ENCODE measurements at places on chromosomes 3 and 15.
A peak's percentile ranks its signal among the peaks of the same experiment; 100 is the strongest.

GRCh38 chr3:7813365-7813764 is 688.3 kb upstream of the LMCD1 start:
- no peak for DNase-seq

- DNase-seq: no peak
These were observed 25.2 kb downstream of the CCNL1 start for GRCh38 chr3:157134620-157135191.

- DNase-seq: no peak
These were observed 26.5 kb downstream of the PLA1A start for GRCh38 chr3:119624002-119624720.

DNA sequence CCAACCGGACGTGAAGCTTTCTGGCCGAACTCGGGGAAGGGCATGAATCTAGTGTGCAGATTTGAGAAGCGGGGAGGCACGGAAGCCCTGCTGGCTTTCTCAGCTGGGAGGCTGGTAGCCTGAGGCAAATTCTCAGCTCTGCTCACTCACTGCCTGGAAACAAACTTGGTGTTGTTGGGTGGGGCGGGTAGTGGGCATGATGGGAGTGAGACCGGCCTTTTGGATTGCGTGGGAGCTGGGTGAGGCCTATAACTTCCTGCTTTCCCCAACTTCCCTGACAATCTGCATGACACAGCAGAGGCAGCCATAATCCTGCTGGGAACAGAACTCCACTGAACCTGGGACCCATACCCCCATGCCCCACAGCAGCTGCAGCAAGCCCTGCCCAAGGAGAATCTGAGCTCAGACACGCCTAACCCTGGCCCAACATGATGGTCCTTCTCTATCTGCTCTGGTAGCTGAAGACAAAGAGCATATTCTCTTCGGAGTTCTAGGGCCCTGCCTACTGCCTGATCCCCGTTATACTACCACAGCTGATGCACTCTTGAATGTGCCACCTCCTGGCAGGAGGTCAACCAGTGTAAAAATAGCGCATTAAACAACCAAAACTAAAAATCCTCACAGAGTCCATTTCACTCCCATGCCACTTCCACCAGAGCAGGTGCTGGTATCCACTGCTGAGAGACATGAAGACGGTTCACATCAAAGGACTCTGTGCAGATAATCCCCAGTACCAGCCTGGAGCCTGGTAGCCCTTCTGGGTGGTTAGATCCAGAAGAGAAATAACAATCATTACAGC is 44.7 kb downstream of the CEP70 start:
- no peak for DNase-seq

DNA sequence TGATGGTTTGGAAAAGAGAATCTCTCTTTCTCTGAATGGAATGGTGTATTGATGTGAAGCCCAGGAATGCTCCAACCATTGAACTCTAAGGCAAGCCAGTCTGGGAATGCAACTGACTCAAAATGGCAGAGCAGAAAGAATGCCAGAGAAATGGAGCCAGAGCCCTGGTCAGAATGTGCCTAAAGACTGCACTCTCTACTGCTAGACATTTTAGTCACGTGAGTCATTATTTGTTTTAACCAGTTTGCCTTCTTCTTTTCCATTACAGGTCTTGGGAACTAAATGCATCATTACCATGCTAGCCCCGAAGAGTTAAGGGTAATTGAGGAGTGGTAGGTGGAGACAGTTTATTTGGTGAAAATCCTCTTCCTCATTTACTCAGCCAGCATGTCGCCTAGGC is 67.3 kb upstream of the TRIM42 start:
- no peak for DNase-seq

DNA sequence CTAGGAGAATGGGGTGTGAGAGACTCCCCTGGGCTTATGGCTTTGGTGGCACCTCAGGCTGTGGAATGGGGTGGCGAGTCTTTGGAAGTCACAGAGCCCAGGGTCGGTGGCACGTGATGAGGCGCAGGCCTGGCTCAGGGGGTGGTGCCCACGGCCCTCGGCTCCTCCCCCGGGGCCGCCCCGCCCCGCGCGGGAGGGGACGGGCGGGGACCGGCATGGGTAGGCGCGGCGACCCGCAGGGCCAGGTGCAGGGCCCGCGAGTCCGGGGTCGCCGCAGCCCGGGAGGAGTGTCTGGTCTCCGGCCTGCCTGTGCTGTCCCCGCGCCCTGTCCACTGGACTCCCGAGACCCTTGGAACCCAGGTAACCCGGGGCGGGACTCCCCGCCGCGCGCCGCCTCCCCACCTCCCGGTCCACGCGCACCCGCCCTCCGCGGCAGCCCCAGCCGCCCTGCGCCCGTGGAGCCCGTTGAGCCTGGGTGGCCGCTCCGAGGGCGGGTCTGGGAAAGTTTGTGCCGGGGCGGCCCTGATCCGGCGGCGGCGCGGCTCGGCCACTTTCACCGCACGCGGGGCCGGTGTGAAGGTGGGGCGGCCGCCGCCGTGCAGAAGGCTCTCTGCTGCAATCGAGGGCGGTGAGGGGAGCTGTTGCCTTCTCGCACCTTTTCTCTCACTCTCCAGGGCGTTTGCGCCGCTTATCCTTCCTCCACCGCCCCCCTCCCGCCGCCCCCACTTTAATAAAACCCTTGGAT is at the start of gene PAQR5:
Gene PAQR5, plus strand, starts transcription at position 216 of the 745 bp plus-strand sequence. CDS start 61,169 bp downstream, outside the sequence.
- no peak for DNase-seq

DNA sequence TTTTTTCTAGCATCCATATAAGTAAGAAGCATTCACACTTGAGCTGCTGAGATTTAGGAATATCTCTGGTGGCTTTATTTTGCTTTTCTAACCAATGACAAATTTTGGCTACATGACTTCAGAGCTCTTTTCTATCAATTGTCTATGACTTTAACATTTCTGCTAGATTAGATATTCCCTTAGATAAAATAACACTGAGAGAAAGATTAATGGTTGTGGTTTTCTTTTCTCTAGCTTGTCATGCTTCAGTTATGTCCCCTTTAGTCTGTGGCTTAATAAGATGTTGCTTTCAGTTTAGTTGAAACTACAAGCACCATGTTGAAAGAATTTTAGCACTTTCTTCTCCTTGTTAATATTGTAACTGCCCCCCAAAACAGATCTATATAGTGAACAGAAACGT is 665.6 kb upstream of the CCDC54 start:
- DNase-seq: no peak

DNA sequence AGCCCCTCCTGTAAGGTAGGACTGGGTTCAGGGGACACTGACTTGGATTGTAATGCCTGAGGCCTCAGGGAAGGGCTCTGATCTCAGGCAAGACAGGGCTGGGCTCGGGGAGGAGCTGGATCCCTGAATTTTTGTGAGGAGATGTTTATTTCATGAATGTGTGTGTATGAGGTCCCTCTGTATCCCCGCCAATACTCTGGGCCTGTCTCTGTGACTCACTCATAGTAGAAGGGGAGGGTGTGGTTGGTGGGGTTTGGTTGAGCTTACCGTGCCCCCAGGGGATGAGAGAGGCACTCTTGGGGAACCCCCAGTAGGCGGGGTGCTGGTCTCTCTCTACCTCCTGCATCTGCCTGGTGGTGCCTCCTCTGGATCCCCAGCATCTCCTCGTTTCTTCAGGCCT is 28.1 kb downstream of the RPSA start:
- no peak for DNase-seq

GRCh38 chr15:40756938-40757337 is 1.9 kb upstream of the RMDN3 start:
- no peak for DNase-seq

DNA sequence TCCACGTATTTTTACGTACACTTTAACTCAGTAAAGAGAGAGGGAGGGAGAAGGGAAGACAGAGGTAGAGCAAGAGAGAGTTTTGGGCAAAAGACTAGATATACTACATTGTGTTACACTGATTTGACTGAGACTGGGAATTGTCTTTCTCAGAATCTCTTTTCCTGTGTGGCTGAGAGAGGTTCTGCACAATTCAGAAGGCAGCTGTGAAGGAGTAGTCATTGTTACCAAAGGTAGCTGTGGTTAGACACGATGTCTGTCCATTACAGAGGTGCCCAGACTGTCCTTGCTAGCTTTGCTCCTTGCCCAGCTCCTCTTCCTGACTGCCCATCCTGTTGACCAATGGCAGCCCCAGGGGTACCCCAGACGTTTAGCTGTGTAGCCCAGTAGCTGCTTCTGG is 577.5 kb upstream of the CBLB start:
- no peak for DNase-seq

- DNase-seq: no peak
These were observed 66.5 kb upstream of the RNU6-1 start for GRCh38 chr15:67906382-67906781.

DNA sequence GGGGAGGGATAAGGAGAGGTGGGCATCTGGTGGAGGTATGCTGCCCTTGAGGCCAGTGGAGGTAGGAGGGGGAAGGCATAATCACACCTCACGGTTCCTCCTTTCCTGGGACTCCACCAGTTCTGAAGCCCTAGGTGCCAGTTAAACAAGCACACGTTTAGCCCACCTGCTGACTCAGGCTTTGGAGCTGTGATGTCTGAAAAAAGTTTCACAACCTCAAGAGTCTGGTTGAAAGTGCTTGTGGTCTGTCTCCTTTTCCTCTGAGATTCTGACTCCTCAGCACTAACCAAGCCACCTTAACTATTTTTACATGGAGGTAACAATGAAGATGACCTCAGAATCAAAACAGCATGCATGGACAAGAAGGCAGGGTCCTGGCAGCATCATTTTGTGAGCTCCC is 23.0 kb downstream of the HPS3 start:
- DNase-seq: no peak

DNA sequence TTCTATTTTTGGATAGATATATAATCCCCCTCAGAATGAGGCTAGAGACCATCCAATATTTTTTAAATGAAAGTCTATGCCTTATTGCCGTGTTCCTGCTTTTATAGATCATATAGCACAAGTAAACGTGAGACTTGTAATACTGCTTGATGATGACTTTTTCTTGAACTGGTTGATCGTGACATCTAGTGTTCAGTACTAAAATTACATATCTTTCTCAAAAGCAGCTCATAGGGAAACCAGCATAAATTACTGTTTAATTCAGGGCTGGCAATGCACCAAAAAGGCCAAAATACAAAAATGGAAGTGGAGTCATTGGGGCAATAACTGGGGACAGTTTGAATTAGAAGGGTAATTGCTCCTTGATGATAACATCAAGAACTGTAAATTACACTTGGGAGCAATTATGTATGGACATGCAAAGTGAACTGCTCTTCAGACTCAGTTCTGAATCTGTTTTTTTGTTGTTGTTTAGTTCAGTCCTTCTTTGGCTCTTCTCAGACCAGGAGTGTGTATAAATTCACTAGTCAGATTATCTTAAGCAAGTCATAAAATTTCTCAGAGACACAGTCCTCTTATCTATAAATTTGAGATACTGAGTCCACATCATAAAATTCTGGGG is 325.3 kb downstream of the THSD4 start:
- DNase-seq: no peak

DNA sequence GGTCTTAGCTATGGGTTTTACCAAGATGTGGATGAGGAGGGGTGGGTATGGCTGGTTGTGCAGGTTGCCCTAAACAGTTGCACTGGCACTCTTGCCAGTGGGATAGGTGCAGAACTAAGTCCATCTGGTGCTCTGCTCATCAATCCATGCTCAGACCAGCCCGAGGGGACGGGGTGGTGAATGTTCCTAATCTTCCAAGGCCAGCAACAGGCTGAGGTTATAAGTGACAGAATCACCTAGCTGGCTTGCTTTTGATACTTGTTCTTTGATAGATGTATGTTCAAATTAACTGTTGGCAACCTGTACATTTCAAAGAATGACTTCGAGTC is 53.5 kb upstream of the CCR2 start:
- DNase-seq: no peak

- DNase-seq: no peak
These were observed 86.5 kb upstream of the MYZAP start for GRCh38 chr15:57505056-57505715.

GRCh38 chr3:48656061-48656840 is 6.4 kb downstream of the CELSR3 start:
- peak; percentile 73 for DNase-seq

DNA sequence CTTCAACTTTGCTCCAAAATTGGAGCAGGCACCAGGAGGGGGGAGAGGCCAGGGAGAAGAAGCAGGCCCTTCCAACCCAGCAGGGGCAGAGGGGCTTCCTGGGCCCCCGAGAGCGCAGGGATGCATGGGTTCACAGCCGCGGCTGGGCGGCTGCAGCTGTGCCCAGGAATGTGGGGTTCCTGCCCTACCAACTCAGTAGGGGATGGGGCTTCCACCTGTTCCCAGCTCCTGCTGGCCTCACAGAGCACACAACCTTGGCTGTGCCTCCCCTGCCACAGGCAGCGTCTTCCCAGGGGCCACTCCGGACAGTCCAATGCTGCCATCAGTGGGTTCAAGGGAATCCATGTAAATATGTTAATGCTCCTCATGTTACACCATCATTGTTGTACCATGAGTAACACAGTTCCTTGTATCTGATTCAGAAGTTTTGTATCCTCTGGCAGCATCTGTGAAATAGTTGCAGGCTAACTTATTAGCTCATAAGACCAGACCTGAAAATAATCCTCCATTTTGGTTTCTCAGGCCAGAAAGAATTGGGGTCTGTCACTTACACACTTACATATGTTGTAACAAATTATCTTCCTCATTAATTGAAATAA is 12.1 kb upstream of the SIAH2 start:
- no peak for DNase-seq

- DNase-seq: no peak
These were observed 112.4 kb upstream of the TLE3 start for GRCh38 chr15:70210076-70210475.

- no peak for DNase-seq
These were observed 27.1 kb downstream of the RPSA start for GRCh38 chr3:39433642-39434041.

DNA sequence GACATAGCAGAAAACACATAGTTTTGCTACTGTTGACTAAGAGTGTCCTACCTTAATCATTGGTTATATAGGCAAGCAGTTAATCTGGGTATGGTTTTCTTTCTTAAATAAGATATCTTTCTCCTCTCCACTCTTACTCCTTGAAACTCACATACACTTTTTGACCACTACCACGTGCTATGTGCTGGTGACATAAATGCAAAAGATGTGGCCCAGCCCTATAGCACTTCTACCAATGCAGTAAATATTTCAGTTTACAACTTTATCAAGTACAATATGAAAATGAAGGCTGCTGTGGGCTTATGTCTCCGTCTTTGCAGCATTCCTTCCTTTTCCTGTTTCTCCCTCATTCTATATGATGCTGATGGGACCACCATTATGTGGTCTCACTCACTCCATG is 410.2 kb upstream of the CFAP20DC start:
- DNase-seq: no peak

GRCh38 chr3:138049157-138049919 is 39.4 kb downstream of the CLDN18 start:
- DNase-seq: no peak

GRCh38 chr15:71651750-71652186 is 158.6 kb upstream of the NR2E3 start:
- no peak for DNase-seq

DNA sequence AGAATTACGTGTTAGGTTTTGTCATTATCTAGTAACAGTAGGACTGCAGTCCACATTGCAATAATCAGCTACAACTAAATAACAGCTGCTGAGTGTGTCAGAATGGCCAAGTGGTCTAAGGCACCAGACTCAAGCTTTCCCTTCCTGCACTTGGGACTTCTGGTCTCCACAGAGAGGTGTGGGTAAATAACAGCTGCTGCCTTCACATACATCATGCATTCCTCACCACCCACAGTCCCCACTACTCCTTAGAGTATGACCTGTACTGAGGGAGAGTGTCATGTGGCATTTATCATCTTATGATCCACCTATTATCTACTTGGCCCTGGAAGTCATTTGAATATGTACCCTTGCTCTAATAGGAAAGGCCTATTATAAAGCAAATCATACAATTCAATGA is 22.2 kb upstream of the ZMAT3 start:
- DNase-seq: no peak
